ENCODE measurements at places on chromosomes 7 and 10.
A peak's percentile ranks its signal among the peaks of the same experiment; 100 is the strongest.

GRCh38 chr7:139725077-139725476 lies 52.7 kb downstream of the HIPK2 start:
- DNase-seq, result no peak

DNA sequence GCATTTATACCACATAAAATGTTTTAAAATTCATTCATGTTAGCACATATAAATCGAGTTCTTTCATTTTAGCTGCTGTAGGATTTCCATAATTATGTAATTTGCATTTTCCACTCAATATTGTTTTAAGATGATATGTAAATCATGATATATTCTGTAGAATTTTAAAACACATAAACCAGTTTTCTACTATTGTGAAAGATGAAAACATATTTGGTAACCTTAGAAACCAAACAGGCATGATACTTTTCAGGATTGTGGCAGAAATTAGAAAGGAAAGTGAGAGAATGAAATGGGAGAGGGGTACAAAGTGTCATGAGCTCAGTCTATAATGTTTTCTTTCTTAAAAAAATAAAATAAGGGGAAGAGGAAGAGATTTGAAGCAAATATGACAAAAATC lies 269.3 kb downstream of the PPP1R3A start:
- DNase-seq, result no peak

- no peak for DNase-seq
Observed at GRCh38 chr7:149067869-149068268, 22.6 kb downstream of the ZNF786 start.

DNA sequence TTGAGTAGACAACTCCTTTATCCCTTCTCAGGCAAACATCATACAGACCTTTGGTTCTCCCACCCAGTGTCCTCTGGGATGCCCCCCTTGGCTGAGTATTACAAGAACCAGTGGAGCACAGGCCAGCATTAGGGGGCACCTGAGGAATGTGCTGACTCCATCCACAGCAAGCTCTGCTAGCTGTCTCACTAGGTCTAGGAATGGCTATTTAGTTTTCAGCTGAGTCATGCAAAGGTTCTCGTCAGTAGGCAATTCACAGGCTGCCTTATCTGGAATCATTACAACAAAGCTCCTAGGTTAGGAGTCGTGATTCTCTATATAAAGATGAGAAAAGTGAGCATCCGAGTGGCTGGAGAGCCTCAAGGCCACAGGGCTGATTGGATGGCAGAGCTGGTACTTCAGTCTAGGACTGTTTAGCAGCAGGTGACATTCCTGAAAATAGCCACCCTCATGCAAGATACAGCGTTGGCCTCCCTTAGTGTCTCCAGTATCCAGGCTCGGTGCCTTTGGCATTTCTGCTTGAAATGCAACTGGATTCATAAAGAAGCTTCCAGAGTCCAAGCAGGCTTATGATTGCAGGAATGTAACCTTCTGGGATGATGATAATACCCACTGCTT lies 75.8 kb downstream of the CDCA7L start:
- DNase-seq, result no peak

DNA sequence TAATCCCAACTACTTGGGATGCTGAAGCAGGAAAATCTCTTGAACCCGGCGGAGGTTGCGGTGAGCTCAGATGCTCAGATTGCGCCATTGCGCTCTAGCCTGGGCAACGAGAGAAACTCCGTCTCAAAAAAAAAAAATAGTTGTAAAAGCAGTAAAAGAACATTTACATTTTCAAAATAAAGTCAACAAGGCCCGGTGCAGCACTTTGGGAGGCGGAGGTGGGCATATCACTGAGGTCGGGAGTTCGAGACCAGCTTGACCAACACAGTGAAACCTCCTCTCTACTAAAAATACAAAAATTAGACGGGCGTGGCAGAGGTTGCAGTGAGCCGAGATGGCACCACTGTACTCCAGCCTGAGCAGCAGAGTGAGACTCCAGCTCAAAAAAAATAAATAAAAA lies 4.0 kb downstream of the CCAR1 start:
- no peak for DNase-seq

GRCh38 chr7:45591101-45591906 lies 17.1 kb downstream of the ADCY1 start:
- no peak for DNase-seq

- peak; percentile 91 for DNase-seq
Observed at GRCh38 chr7:100475549-100475948, 3.5 kb downstream of the TSC22D4 start.

- no peak for DNase-seq
Observed at GRCh38 chr7:105985672-105986215, 22.7 kb downstream of the CDHR3 start.

DNA sequence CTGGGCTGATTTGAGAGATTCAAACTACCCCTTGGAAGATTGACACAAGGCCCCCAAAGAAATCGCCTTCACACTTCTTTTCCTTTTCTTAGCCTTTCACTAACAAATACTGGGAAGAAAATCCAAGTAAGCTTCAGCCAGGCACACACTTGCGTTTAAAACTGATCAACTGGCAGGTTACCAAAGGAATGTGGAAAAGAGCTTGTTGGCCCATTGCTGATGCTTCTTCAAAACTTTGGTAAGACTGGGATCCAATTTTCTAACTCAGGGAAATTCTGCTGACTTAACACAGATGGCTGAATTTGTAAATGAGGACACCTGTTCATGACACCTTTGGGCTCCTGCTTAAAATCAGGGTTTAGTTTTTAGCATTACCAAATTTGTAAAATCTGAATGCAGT lies 464.5 kb upstream of the GALNT17 start:
- DNase-seq, result no peak

- DNase-seq, result no peak
Observed at GRCh38 chr7:8441106-8441965, 7.9 kb downstream of the NXPH1 start.
